Cardiac muscle cell (in vitro differentiated cells and primary cell): ENCODE measurements at places on chromosomes 5 and 9.

DNA sequence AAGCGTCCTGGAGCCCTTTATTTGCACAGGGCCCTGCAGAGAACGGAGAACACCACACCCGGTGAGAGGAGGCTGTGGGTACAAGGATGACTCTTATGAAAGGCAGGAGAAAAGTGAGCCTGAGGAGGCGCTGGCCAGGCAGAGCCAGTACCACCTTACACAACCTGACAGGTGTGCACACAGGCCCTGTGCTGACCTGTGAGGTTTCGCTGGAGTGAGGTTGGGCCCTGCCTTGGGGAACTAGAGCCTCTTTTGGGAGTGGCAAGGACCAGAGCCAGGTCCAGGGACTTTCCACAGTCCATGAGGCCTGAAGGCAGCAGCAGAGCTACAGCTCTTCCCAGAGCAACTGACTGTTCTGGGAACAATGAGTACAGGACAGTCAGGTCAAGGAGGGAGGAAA lies 3.1 kb downstream of the SRD5A1 start:
- H3K27ac ChIP-seq: no peak overlapping the region
- peaks cover 6% of the 10 kb centered on the region for H3K4me1 ChIP-seq
- no peak overlapping the region for H3K4me3 ChIP-seq
- H3K36me3 ChIP-seq: peaks cover 2% of the 10 kb centered on the region
- H3K27me3 ChIP-seq: no peaks in the 10 kb centered on the region
- no peak for DNase-seq

GRCh38 chr9:93258419-93258817 lies 74.5 kb downstream of the WNK2 start:
- no peak for DNase-seq
- no peak overlapping the region for H3K27ac ChIP-seq
- no peaks in the 10 kb centered on the region for H3K27me3 ChIP-seq
- H3K4me3 ChIP-seq: no peak overlapping the region

GRCh38 chr5:83104021-83104420 lies 26.7 kb downstream of the XRCC4 start:
- H3K4me1 ChIP-seq: peaks cover 43% of the 10 kb centered on the region
- H3K27ac ChIP-seq: peak overlapping the region; percentile 91
- H3K36me3 ChIP-seq: no peaks in the 10 kb centered on the region
- H3K4me3 ChIP-seq: no peak overlapping the region
- no peaks in the 10 kb centered on the region for H3K27me3 ChIP-seq

GRCh38 chr5:160105686-160106360 lies 13.4 kb downstream of the PWWP2A start:
- no peak for DNase-seq
- no peak overlapping the region for H3K4me3 ChIP-seq
- no peaks in the 10 kb centered on the region for H3K4me1 ChIP-seq
- peaks cover 6% of the 10 kb centered on the region for H3K36me3 ChIP-seq

GRCh38 chr5:757931-758697 lies 26.4 kb downstream of the ZDHHC11B start:
- no peak overlapping the region for H3K27ac ChIP-seq
- H3K36me3 ChIP-seq: no peaks in the 10 kb centered on the region
- H3K27me3 ChIP-seq: no peaks in the 10 kb centered on the region
- H3K4me1 ChIP-seq: no peaks in the 10 kb centered on the region
- DNase-seq: peak; percentile 20

DNA sequence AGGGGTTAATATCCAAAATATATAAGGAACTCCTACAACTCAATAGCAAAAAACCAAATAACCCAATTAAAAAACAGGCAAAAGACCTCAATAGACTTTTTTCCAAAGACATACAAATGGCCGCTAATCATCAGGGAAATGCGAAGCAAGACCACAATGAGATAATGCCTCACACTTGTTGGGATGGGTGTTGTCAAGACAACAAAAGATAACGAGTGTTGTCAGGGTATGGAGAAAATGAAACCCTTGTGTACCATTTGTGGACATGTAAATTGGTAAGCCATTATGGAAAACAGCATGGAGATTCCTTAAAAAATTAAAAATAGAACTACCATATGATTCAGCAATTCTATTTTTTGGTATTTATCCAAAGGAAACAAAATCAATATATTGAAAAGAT lies 620.2 kb downstream of the ACTL7B start:
- H3K4me1 ChIP-seq: no peaks in the 10 kb centered on the region
- no peaks in the 10 kb centered on the region for H3K27me3 ChIP-seq
- no peak for DNase-seq
- no peak overlapping the region for H3K27ac ChIP-seq

- peaks cover 6% of the 10 kb centered on the region for H3K4me1 ChIP-seq
- no peaks in the 10 kb centered on the region for H3K36me3 ChIP-seq
- no peaks in the 10 kb centered on the region for H3K27me3 ChIP-seq
- no peak for DNase-seq
- H3K4me3 ChIP-seq: no peak overlapping the region
These were observed 44.9 kb upstream of the HCN1 start for GRCh38 chr5:45741110-45741509.

DNA sequence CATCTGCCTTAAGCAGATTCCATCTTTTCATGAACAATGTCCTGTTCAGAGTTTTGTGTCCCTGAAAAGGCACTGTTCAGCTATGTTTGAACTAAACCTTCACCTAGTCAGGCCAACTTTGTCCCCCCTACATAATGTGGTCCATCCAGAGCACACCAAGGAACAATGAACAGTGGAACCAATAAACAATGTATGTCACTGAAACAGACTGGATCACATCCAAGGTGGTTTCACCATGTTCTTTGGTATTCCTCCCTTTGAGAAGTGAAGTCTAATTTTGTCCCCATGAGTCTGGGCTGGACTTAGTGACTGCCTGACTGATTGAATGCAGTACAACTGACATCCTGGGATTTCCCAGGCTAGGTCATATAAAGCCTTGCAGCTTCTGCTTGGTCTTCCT lies 174.5 kb downstream of the SLC24A2 start:
- no peak for DNase-seq
- H3K27me3 ChIP-seq: no peaks in the 10 kb centered on the region
- no peaks in the 10 kb centered on the region for H3K4me1 ChIP-seq
- no peak overlapping the region for H3K27ac ChIP-seq
- no peaks in the 10 kb centered on the region for H3K36me3 ChIP-seq

GRCh38 chr5:66958201-66958979 lies 238.2 kb downstream of the CD180 start:
- H3K27me3 ChIP-seq: no peaks in the 10 kb centered on the region
- peak; percentile 75 for DNase-seq
- no peaks in the 10 kb centered on the region for H3K36me3 ChIP-seq
- H3K27ac ChIP-seq: peak overlapping the region; percentile 93
- peak overlapping the region; percentile 36 for H3K4me3 ChIP-seq

GRCh38 chr9:102974530-102974929 lies 20.6 kb upstream of the CYLC2 start:
- H3K27ac ChIP-seq: no peak overlapping the region
- H3K4me1 ChIP-seq: no peaks in the 10 kb centered on the region
- no peak overlapping the region for H3K4me3 ChIP-seq
- no peak for DNase-seq
- no peaks in the 10 kb centered on the region for H3K27me3 ChIP-seq

DNA sequence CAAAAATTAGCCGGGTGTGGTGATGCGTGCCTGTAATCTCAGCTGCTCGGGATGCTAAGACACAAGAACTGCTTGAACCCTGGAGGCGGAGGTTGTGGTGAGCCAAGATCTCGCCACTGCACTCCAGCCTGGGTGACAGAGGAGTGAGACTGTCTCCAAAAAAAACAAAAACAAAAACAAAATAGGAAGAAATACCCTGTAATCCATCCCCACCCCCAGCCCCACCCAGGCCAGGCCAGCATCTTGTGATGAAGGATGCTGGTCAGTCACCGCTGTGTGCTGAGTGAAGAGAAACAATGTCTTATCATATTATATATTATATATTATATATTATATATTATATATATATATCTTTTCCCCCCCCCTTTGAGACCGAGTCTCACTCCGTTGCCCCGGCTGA lies 15.4 kb upstream of the CCIN start:
- no peak overlapping the region for H3K27ac ChIP-seq
- no peaks in the 10 kb centered on the region for H3K36me3 ChIP-seq
- H3K27me3 ChIP-seq: no peaks in the 10 kb centered on the region

- H3K36me3 ChIP-seq: no peaks in the 10 kb centered on the region
- H3K4me3 ChIP-seq: no peak overlapping the region
- peaks cover 5% of the 10 kb centered on the region for H3K27me3 ChIP-seq
- H3K4me1 ChIP-seq: no peaks in the 10 kb centered on the region
These were observed 72.1 kb downstream of the MRPL36 start for GRCh38 chr5:1727571-1727970.
